NB4 (cell line): ENCODE measurements at places on chromosomes 5 and 9.
A peak's percentile ranks its signal among the peaks of the same experiment; 100 is the strongest.

GRCh38 chr5:181205761-181206649, 1.0 kb upstream of the TRIM7 start:
- no peak for DNase-seq

GRCh38 chr5:139091439-139092156, 106.6 kb downstream of the SIL1 start:
- peak; percentile 20 for DNase-seq

DNA sequence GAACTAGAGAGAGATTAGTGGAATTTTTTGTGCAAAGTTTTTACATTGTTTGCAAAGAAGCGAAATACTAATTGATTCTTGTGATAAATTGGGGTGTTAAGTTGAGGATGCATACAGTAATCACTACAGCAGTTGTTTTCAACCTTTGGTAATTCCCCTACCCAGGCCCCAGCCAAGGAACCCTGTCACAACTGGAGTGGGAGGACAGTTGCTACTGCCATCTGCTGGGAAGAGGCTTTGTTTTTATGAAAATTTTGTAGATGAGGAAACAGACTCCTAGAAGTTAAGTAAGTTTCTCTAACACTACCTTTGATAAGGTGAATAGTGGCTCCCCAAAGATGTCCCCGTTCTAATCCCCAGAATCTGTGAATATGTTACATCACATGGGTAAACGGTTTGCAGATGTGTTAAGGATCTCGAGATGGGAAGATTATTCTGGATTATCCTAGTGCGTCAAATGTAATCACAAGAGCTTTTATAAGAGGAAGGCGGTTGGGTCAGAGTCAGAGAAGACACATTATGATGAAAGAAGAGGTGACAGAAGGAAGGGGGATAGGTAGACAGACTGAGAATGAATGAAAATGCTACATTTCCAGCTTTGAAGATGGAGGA, 34.0 kb upstream of the PPP1R2B start:
- peak; percentile 37 for DNase-seq

GRCh38 chr5:17436350-17436749, 61.7 kb upstream of the TAF11L2 start:
- peak; percentile 81 for DNase-seq
